CD4-positive, alpha-beta T cell treated with Interleukin-12 subunit alpha and Interleukin-12 subunit beta, for 1 hour (primary cell): ENCODE measurements at places on chromosomes 12 and 14.
A peak's percentile ranks its signal among the peaks of the same experiment; 100 is the strongest.

GRCh38 chr12:127334365-127334764 lies 932.6 kb upstream of the TMEM132C start:
- no peak for DNase-seq

GRCh38 chr12:71011261-71011660 lies 90.7 kb upstream of the PTPRR start:
- no peak for DNase-seq

- no peak for DNase-seq
Observed at GRCh38 chr14:59139324-59139723, 49.1 kb upstream of the DAAM1 start.

DNA sequence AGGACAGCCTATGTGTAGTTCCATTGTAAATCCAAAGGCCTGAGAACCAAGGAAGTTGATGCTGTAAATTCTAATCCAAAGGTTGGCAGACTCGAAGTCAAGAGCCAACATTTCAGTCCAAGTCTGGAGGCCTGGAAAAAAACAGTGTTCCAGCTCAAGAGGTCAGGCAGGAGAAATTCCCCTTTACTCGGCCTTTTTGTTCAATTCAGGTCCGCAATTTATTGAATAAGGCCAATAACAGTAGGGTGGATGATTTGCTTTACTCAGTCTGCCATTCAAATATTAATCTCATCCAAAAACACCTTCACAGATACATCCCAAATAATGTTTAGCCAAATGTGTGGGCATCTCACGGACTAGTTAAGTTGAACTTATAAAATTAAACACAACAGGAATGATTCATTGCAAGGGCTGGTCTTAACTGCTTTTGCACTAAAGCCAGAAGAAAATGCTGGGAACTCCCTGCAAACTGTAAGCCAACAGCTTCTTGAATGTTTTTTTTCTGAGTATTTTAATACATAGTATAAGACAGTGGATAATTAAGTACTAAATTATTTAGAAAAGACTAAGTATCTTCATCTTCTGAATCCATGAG lies 197.4 kb upstream of the GARIN6 start:
- DNase-seq, result no peak

DNA sequence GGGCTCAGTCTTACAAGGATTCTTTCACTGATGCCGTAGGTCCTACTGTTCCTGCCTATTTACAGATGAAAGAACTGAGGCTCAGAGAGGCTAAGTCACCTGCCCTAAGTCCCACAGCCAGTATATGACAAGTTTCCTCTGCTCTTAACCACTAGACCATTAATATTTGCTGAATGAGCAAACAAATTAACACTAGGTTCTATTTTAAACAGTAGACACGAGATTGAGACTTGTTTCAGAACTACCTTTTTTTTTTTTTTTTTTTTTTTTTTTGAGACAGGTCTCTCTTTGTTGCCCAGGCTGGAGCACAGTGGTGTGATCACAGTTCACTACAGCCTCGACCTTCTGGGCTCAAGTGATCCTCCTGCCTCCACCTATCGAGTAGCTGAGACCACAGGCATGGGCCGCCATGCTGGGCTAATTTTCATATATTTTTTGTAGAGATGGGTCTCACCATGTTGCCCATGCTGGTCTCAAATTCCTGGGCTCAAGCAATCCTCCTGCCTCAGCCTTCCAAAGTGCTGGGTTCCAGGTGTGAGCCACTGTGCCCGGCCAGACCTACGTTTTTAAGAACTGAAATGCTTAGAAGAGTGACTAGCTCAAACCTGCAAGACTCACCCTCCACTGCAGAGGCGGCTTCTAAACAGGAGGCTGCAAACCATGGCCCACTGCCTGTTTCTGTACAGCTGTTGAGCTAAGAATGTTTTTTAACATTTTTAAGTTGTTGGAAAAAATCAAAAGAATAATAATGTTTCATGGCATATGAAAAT lies 12.9 kb downstream of the SYNE3 start:
- DNase-seq, result no peak

DNA sequence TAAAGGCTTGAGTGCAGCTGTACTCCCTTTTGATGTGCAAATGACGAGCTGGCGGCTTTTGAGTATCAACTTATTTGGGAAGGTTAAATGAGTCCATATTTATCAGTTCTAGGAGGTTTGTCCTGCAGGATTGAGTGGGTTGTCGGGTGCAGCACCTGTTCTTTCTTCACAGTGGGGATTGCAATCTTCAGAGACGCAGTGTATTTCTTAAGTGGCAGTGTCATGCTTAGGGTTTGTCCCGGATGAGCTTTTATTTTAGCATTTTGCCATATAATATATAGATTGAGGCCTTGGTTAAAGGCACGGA lies 1.2 kb downstream of the FUT8 start:
- no peak for DNase-seq

GRCh38 chr12:65811968-65812700 lies 12.1 kb upstream of the HMGA2 start:
- DNase-seq, result no peak

DNA sequence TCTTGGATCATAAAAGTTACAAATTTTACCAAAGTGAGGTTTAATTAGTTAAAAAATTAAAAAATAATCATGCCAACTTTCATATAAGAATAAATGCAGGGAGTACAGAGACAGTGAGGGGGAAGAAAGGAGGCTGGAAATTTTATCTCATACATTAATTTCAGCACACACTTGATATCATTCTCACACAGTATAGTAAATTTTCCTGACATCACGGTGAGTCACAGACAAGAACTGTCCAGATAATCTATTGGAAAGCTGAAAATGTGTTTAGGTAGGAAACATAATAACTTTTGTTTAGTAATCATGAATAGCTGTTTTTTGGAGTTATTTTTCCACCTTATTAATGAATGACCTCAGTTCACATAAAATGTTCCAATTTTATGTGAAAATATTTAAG lies 1204.8 kb downstream of the GALC start:
- no peak for DNase-seq

GRCh38 chr12:38875586-38876228 lies 29.7 kb downstream of the CPNE8 start:
- DNase-seq, result no peak

GRCh38 chr12:53746592-53747092 lies 5.1 kb downstream of the CISTR start:
- DNase-seq, result peak; percentile 89

- peak; percentile 82 for DNase-seq
Observed at GRCh38 chr12:124940393-124941169, 26.1 kb upstream of the UBC start.

DNA sequence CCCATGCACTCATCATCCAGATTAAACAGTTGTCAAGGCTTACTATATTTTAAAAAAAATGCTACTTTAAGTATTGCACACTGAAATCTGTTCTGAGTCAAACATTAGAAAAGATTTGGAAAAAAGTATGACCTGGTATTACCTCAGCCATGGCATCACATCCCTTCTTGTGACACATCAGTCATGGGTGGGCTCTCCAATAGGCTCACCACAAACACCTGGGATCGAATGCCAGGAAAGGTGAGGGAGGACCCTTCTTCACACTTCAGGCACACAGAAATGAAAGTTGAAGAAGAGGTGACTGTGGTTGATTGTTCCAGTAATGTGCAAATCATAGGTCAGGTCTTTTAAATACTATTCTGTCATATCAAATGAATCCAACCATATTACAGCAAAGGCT lies 36.6 kb upstream of the GZMB start:
- DNase-seq, result no peak

DNA sequence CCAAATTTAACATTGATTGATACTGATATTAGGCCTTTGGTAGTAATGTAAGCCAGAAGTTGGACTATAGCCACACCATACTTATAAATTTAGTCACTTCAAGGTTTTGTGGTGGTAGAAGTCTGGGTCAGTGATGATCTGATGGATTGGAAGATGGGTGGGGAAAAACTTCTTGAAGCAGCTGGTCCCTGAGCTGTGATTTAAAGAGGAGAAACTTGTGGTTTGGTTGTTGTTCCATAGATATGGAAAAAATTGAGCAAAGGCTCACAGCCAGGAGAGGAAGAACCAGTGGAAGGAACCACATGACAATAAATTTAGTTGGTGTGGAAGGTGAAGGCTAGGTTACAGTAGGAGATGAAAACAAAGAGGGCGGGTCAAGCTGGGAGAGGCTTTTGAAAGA lies 26.1 kb downstream of the PTHLH start:
- DNase-seq, result no peak

DNA sequence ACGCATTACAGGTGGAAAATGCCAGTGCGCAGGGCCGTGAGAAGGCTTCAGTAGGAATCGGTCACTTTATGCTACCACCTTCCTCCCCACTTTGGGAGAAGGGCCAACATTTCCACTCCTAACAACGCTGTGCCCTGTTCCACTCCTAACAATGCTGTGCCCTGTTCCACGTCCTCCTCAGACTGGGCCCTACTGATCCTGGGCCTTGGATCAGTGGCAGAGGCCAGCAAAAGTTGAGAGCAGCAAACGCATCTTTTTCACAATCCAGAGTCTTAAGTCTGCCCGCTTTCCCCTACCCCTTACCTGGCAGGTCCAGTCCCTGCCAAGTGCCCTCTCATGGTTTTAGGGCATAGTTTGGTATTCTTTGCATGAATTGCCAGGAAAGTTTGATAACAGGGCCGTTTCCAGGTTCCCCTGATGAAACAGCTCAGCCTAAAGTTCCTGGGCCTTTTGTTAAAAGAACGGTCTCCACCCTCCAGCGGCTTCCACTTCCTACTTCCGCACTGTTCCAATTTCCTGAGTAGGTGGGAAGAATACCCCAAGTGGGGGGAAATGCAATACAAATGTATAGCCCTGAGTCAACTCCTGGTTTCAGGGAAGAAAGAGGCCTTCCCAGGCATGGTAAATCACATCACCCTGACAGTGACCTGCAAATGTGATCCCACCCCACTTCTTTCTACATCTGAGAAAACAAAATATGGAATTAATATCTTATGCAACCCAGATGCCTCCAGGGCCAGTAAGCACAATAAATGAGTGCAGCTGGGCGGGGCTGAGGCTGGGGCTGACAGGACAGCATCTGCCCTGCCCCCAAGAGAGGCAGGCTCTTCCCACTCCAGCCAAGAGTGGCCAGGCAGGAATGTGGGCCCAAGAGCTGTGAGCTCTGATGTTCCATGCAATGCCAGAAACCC lies 15.0 kb downstream of the KCTD10 start:
- DNase-seq, result no peak

DNA sequence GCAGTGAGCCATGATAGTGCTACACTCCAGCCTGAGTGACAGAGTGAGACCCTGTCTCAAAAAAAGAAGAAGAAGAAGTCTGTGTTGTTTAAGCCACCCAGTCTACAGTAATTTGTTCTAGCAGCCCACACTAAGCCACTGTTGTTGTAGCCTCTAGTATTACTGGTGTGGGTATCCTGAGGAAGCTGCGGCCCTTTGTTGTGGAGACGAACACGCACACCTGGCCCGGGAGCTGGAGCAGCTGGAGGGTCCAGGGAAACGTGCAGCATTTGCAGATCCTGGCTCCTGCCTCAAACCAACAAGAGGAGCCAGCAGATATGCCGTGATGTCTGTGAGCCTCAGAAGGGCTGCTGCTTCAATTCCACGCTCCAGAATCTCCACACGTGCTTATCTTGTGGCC lies 65.3 kb downstream of the MAP1LC3B2 start:
- no peak for DNase-seq

- DNase-seq, result no peak
Observed at GRCh38 chr12:104799458-104799857, 158.6 kb downstream of the SLC41A2 start.

DNA sequence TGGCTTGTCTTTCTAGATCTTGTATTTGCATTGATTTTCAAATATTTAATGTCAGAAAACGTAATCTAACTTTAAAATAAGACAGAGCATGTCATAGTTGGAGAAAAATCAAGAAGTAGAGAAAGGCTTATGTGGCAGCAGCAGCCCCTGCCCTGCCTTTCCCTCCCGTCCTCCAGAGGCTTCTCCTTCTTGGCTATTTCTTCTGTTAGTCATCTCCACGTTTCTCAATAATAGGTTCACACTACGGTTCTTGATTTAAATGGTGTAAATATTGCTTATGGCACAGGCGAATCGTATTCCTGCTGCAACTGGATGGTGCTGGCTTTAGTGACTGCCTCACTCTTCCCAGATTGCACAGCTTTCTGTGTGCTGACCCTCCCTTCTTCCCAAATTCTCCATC lies 42.8 kb downstream of the SLC8B1 start:
- DNase-seq, result no peak

DNA sequence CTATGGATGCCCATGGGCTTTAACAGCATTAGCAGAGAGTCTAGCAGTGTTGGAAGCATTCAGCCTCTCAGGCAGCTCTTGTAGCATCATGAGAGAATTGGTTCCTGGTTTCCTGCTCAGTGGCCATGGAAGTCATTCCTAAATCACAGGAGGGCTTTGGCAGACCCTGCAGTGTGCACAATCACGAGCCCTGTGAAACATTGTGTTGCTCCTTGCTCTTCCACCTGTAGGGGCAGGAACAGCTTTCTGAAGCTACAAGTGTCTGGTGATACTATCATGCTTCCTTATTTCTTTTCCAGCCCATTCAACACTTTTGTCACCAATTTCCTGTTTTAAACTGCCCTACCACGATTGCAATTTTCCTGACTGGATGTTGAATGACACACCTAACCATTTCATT lies 402.2 kb upstream of the USP15 start:
- no peak for DNase-seq

- DNase-seq, result no peak
Observed at GRCh38 chr12:1130164-1130563, 139.1 kb downstream of the ERC1 start.

- DNase-seq, result no peak
Observed at GRCh38 chr12:114500131-114500530, 94.2 kb upstream of the TBX5 start.

- no peak for DNase-seq
Observed at GRCh38 chr12:68557011-68557730, 53.5 kb upstream of the RAP1B start.

- DNase-seq, result peak; percentile 42
Observed at GRCh38 chr14:55107766-55108554, 21.1 kb upstream of the LGALS3 start.

DNA sequence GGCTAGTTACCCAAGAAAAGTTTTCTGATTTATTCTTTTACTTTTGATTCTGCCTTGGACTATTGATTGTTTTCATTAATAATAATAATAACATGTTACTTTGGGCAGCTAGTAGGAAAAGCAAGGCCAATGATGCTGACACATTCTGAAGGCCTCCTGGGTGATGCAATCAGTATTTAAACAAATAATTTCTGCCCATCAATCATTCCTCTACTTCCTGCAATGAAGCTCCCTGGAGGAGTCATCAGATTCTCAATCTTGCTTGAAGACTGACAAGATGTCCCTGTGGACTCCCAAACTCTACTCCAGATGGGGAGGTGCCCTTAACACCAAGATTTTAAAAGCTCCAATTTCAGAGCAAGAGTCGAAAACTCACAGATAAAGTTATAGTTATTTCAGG lies at the start of gene SPX:
TSS of gene SPX (plus strand) at position 244 of the 400 bp plus-strand sequence. CDS start 177 bp downstream, outside the sequence.
- no peak for DNase-seq

DNA sequence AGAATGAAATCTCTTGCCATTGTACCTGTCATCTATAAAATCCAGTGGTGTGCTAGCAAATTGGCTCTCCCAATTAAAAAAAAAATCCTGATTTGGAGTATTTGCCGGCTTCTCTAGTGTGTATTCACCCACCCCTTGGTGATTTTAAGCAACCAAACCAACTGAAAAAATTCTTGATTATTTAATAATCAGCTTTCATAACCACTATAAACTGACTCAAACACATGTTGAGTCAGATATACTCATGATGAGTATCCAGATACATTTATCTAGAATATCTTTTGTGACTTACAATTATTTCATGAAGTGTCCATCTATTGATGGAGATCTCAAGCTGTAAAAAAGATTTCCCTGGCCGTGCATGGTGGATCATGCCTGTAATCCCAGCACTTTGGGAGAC lies 205.4 kb downstream of the RASSF9 start:
- DNase-seq, result no peak
